Thymus (tissue), 14 donors: ENCODE measurements at places on chromosomes 1 and 21. TPM values are rescaled to one million over a fixed set of nuclear protein-coding genes. Genes with fewer than 3 reads are reported as not detected.

Gene BRDT
- 0.18 TPM for polyA plus RNA-seq

Gene MX2
- 33.0 TPM for polyA plus RNA-seq

Gene DENND2C
- polyA plus RNA-seq = 2.9 TPM

Gene CDK11B
- polyA plus RNA-seq = 35.6 TPM

Gene LCK
- 175 TPM for polyA plus RNA-seq

Gene WNT9A
- 2.9 TPM for polyA plus RNA-seq

Gene SPEN
- 11.4 TPM for polyA plus RNA-seq

Gene SFN
- polyA plus RNA-seq = 191 TPM

Gene NEK2
- polyA plus RNA-seq = 4.0 TPM
